Heart right ventricle (tissue), 16 donors: ENCODE measurements at places on chromosomes 4 and X. TPM values are rescaled to one million over a fixed set of nuclear protein-coding genes. Genes with fewer than 3 reads are reported as not detected.

DNA sequence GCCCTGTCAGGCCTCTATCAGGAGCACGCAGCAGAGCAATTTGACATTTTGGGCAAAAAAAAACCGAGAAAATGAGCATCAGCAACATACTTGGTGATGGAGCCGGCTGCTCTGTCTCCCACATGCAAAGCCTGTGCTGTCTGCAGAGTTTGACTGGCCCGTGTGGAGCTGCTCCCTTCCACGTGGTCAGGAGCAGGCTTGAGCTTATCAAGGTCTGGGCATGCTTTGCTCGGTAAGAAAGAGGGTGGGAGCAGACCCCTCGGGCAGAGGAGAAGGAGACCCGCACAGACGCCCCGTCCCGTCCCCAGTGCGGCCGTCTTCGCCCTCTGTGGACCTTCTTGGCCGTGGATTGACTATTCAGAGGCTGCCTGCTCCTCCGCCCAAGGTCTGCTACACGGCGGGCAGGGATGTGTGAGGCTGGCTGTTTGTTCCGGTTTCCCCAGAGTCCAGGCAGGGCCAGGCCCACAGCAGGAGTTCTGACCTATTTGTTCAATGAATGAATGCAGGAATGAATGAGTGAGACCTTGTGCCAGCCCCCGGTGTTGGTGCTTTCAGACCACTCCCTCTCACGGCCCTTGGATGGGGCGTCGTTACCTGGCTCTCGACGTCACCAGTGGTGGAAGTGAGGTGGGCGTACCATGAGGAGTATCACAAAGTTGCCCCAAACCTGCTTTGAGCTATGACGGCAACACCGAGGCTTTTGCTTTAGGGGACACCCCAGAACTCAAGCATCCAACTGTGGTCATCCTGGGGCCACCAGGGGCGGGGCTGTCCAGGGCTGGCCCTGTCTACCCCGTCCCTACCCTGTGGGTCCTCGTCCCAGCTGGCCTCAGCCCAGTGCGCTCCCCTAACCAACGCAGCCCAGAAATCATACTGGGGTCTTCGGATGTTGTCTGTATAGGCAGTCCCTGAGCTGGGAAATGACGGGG lies 54.7 kb upstream of the ADRA2C start:
- no peak for DNase-seq

DNA sequence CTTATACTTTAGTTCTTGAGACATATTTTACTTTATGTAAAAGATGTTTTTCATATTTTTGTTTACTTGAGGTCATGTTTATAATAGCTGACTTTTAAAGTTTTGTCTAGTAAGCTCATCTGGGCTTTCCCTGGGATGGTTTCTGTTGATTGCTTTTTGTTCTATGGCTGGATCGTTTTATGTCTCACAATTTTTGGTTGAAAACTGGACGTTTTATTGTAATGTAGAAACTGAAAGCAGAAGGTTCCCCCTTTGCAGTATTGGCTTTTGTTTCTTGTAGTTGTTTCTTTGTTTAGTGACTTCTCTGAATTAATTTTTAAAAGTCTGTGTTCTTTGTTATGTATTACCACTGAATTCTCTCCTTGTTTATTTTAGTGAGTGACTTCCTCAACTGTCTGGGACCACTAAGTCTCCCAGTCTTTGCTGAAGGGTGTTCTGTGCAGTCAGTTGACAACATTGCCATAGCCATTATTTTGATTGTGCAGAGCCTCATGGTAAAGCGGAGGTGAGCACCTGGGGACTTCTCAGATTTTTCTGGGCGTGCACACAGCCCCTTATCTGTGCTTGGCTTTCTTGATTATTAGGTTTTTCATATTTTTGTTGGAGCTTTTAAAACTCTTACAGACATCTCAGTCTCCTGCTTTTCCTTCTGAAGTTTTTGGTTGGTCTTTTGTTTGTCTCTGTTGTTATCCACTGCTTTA lies 31.0 kb downstream of the KDM6A start:
- no peak for DNase-seq

DNA sequence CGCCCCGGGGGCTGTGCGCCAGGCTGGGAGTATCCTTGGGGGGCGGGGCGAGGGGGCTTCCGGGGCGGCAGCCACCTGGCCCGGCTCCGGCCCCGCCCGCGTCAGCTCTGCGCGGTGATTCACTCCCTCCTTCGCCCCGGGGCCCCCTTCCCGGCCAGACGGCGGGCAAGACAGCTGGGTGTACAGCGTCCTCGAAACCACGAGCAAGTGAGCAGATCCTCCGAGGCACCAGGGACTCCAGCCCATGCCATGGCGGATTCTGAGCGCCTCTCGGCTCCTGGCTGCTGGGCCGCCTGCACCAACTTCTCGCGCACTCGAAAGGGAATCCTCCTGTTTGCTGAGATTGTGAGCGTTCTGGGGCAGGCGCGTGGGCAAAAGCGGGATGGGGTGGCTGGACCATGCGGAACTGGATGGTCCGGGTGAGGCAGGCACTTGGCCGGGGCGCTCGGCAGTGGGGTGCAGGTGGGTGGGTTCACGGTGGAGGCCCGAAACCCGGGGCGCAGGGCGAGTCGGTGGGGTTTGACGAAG lies at the start of gene PLP2:
Gene PLP2, plus strand, starts transcription at position 147 of the 528 bp plus-strand sequence. Its CDS starts 103 bp downstream, at position 250.
- DNase-seq = no peak

DNA sequence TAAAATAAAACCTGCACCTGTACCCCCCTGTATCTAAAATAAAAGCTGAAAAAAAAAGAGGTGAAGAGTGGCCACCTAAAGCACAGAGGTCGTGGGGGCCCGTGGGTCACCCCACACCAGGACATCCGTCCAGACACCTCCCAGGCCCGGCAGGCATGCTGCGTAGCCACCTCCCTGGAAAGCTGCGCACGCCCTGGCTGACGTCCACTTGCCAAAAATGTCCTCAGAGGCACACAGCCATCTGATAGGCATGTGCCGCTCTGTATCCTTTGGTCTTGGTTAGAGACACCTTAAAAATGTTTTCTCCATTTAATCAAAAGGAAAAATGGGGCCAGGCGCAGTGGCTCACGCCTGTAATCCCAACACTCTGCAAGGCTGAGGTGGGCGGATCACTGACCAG lies 17.7 kb downstream of the FAM53A start:
- peak; percentile 65 for DNase-seq

DNA sequence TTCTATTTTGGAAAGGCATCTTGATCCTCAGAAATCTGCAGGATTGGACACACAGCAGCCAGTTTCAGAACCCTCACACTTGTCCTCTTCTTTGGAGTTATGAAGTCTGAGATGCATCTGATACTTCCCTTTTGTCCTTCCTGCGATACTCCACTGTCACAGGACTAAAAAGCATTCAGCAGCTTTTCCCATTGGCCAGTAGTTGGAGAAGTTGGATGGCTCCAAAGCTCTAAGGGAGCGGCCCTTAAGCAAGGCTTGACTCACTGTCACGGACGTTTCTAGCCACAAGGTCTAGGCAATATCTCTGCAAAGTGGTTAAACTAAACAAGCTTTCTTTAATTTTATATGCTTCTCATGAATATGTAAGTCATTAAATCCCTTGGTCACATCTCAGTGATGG lies 417.0 kb downstream of the AFF2 start:
- no peak for DNase-seq

DNA sequence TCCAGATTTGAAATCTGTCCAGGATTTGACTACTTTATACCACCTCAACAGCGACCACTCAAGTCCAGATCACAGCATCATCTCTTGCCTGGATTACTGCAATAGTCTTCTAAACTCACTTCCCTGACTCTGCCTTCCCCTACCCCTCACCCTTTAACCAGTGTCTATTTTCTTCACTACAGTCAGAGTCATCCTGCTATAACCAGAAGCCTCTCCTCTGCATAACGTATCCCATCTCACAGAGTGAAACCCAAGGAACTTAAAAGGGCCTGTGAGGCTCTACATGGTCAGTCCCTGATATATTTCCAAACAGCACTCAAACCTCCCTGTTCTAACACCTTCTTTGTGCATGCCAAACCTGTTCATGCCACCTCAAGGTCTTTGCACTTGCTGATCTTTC lies 40.7 kb upstream of the SCOC start:
- DNase-seq = no peak

DNA sequence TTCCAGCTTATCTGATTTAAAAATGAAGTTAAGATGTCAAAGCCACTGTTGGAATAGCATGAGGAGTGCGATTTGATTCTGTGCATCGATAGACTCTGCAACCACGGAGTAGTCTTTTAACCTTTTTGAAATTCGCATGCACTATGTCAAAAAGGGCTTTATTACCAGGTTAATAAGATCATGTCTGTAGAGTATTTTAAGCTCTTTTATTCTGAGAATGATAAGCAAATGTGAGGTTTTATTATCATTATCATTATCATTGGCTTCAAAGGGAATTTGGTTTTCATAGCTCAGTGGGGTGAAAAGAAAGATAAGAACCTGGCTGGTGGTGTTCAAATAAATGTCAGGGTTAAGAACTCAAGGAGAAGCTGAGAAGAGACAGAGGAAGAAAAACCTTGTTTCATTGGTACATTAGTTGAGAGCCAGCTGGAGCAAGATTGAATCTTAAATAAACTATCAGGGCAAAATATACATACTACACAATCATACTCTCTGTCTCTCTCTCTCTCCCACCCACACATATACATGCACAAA lies 102.6 kb downstream of the MMRN1 start:
- DNase-seq = no peak

- DNase-seq = no peak
These were observed 1811.2 kb upstream of the PCDH10 start for GRCh38 chr4:131337936-131338335.

GRCh38 chr4:36053930-36054329 lies 190.4 kb downstream of the ARAP2 start:
- DNase-seq = no peak

- no peak for DNase-seq
These were observed 84.3 kb downstream of the NBDY start for GRCh38 chrX:56813318-56813837.

DNA sequence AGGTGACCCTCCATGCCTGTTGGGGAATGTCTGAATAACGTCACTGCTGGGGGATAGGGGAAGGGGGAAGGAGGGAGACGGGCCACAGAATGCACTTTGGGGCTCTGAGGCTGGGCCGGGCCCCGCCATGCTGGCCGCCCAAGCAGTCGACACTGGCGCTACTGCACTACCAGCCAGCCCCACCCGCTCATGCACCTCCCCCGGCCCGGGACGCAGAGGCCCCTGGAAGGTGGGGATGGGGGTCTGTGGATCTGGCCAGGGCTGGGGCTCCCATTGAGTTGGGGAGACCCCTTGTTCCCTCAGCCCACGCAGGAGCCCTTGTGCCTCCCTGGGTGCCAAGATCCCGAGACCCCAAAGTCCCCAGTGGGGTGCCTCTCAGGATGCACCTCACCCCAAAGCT lies 17.8 kb downstream of the FLNA start:
- DNase-seq = no peak

GRCh38 chr4:26861434-26862186 lies 969 bp downstream of the STIM2 start:
- peak; percentile 73 for DNase-seq

DNA sequence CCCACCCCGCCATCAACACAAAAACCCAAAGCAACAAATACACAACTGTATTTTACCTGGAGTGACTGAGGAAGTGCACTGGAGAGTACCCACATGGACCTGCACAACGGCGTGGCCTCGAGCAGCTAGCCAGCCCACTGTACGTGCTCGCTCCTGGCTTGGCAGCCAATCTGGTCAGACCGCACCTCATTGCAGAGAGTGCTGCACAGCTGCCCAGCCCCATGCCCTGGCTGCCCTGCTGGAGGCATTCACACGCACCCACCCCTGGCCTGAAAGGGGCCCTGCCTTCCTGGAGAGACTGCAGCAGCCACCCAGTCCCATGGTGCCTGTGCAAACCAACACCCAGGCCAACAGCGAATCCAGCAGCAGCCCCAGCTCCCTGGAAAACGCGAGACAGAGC lies 116.3 kb downstream of the GALNTL6 start:
- no peak for DNase-seq

- no peak for DNase-seq
These were observed 2521.4 kb downstream of the ARAP2 start for GRCh38 chr4:33722800-33723516.

DNA sequence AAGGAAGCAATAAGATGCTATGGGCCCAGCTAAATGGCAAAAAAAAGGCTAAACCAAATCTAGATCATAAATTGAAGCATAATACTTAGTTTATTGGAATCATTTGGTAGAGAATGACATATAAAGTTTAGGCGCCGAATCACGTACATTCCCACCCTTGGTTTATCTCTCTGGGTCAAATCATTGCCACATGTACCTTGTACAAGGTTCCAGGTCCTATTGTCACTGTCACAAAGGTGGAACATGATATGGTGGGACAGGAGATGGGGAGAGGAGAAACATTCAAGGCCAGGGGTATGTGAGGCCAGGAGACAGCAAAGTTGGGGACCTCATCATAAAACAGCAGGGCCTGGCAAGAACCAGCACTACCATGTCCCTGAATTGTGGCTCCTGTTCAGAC lies 13.4 kb downstream of the MAML3 start:
- no peak for DNase-seq

- no peak for DNase-seq
These were observed 43.4 kb downstream of the OSTC start for GRCh38 chr4:108693819-108694218.

DNA sequence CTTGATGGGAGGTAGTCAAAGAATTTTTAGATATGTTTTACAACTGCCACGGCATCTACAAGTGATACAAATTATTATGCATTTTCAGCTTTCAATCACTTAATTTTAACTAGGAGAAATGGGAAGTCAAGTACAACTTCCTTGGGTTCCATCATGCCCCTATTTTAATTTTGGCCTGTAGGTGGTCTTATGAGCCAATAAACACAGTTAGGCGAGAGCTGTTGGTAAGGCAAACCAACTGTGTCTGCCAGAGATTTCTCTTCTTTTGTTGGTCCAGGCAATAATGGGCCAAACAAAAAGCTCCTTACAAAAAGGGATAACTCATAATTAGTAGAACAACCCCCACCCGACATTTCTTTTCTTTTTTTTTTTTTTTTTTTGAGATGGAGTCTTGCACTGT lies 63.3 kb upstream of the ARX start:
- no peak for DNase-seq

- no peak for DNase-seq
These were observed 69.7 kb downstream of the FAT1 start for GRCh38 chr4:186653969-186654368.

GRCh38 chr4:2334826-2335728 lies 73.2 kb upstream of the MXD4 start:
- DNase-seq = no peak

DNA sequence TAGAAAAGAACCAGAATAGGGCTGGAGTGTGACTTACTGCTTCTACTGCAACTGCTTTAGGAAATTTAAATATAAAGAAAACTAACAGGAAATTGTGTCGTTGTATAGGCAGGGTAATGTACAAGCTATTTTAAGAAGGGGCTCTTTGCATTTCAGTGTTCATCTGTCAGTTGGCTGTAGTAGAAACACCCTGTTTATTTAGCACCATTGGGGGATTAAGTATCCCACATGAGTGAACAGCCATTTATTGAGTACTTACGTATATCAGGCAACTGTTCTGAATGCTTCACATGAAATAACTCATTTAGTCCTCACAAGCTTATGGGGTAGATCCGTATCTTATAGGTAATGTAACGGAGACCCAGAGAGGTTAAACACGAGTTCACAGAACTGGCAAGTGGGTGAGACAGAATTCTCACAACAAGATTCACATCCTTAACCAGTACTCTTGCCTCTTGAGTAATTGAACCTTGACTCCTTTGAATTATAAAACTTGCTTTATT lies 23.9 kb downstream of the STIM2 start:
- DNase-seq = no peak

EVC gene
- total RNA-seq = 5.1 TPM

PARM1 gene
- 62.4 TPM for total RNA-seq

C4orf50 gene
- not detected for total RNA-seq

OTUD6A gene
- total RNA-seq = not detected

RIPPLY1 gene
- total RNA-seq = not detected

PRR32 gene
- not detected for total RNA-seq

TCEAL3 gene
- total RNA-seq = 16.7 TPM

RAB41 gene
- not detected for total RNA-seq

LUZP4 gene
- total RNA-seq = not detected

NDP gene
- 0.83 TPM for total RNA-seq

SSX3 gene
- total RNA-seq = not detected

NSG1 gene
- 1.9 TPM for total RNA-seq
